Coronary artery (tissue), 2 donors: ENCODE measurements at places on chromosomes 5 and 9.

DNA sequence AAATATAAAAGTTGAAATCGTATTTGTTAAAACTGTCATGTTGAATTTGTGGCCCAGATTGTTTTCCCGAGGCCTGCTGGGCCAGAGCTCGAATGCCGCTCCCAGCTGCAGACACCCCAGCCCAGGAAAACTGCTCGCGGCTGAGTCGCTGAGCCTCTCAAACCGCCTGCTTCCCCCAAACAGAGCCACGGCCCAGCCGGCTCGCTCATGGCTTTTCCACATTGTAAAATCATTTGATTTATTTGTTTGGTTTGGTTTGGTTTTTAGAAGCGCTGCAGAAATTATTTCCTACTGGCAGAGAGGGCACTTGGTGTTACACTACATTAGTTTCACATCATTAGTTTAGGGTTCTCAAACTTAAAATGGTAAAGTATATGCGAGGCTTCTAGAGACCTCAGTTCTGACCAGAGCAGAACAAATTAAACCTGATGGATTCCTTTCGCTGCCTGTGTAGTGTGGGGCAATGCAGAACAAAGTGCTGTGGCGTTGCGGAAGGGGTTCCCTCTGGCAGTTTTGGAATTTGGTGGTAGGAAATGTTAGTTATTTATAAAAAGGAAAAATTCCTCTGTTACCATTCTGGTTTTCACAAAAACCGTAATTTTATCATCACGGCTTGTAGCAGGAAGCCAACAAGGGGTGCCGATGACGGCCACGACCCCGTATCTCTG is 156.5 kb upstream of the PITX1 start:
- no peak for DNase-seq

DNA sequence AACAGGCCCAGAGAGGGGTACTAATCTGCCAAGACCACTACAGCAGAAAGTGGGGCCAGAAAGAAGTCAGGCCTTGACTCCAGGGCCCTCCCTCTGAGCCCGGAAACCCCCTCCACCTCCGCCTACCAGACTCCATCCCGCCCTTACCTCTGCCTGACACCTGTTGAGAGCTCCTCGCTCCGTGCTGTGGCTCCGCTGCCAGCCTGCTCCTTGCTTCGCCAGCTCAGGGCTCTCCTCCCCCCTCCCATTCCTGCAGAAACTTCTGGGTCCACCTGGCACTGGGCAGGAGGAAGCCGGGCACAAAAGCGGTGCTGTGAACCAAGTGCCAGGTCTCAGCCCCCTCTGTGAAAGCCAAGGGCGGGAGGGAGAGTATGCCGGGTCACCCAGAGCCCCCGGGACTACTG is 6.4 kb upstream of the ST6GALNAC6 start:
- no peak for DNase-seq

GRCh38 chr5:2183154-2184025 is 300.7 kb upstream of the IRX4 start:
- no peak for DNase-seq

DNA sequence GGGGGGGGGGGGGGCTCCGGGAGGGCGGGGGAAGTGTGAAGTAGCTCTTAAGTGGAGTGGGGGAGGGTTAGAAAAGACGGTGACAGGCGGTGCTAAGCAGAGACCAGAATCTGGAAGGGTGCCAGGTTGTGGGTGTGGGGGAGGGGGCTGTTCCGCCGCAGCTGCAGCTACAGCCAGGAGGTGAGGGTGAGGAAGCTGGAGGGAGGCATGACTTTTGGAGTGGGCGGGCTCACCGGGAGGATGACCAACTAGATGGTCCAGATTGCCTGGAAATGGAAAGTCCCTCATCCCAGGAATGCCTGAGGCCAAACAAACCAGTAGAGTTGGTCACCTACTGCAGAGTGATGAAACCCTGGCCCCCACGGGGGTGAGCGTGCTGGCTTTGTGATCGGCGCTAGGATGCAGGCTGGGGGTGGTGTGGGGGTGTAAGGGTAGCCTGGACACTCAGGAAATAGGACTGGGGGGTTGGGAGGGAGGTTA is 158.1 kb upstream of the SHB start:
- no peak for DNase-seq

DNA sequence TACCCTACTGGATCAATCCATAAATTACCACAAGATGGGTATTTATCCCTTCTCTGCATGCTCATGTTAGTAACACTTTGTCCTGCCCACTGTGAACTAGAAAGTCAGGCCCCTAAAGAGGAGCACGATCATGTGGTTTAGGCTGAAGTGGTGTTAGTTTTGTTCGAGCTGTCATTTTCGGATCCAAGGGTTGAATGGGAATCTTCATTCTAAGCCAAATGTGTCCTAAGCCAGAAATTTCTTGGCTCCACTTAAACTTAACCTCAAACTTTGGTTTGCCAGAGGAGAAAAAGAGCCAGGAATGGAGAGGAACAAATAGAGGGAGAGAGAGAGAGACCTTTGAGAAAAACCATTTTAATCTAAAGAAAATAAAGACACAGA is 837.7 kb upstream of the ZNF608 start:
- DNase-seq: no peak

DNA sequence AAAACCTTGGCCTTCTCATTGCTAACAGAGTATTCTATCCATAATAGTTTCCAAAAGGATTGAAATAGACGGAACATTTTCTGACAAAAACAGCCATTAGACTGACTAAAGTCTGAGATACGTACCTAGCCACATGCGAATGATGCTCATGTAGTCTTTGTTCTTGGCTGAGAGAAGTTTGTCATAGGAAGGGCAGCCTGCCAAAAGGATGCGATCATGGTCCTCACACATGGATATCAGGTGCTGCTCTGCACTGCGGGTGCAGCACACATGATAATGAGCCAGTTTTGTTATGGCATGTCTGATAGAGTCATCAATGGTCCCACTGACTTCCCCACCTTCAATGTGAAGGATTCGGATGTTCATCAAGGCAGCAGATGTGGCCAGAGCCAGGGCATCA is 12.3 kb downstream of the GNE start:
- DNase-seq: no peak

- no peak for DNase-seq
Observed at GRCh38 chr5:141349917-141350619, at the start of gene PCDHGB1. Gene PCDHGB1, plus strand, starts transcription at chr5:141350099. Its CDS starts 162 bp downstream, at chr5:141350261.

DNA sequence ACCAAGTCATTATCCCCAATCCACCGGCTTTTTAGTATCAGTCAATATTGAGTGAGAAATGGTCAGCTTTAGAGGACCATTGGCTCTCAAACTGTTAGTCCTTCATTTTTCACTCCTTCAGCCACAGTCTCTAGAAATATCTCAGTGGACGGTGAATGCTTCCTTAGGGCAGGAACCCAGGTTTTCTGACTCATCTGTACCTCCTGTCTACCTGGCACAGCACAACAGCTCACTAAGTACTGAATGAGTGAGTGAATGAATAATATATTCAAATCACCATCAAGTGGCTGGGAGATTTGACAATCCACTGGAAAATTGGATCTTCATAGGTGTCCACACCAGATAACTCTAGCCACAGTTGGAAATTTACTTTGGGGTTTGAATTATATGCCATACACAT is 609.5 kb upstream of the CLINT1 start:
- no peak for DNase-seq

GRCh38 chr9:6782981-6783380 is 25.2 kb downstream of the KDM4C start:
- DNase-seq: no peak

- DNase-seq: no peak
Observed at GRCh38 chr5:151258816-151259215, 5.8 kb downstream of the GM2A start.
